Right forelimb (tissue), 1 donor: ENCODE measurements at places on chromosomes 2 and 18.

- DNase-seq, result no peak
Measured at GRCh38 chr18:5463390-5463789, 80.4 kb downstream of the EPB41L3 start.

DNA sequence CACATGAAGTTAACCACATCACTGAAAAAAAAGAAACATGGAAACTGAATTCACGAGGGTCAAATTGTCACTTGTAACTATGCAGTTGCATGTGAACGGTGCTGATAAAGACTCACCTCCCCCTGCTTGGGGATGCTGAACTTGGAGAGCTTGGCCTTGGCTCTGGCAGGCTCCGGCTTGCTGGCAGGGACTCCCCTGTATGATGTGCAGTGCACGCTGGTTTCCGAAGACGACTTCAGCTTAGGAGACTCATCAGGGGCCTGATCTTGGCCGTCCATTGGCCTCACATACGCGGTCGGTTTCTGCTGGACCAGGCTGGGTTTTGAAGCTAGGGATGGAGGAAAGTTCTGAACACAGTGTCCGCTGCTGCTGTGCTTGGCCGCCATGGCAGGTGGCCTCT, 135.9 kb downstream of the AFF3 start:
- DNase-seq, result no peak

GRCh38 chr2:113974727-113975126, 84.8 kb downstream of the ACTR3 start:
- no peak for DNase-seq

GRCh38 chr18:72830109-72830508, 37.7 kb downstream of the NETO1 start:
- DNase-seq, result peak; percentile 47

DNA sequence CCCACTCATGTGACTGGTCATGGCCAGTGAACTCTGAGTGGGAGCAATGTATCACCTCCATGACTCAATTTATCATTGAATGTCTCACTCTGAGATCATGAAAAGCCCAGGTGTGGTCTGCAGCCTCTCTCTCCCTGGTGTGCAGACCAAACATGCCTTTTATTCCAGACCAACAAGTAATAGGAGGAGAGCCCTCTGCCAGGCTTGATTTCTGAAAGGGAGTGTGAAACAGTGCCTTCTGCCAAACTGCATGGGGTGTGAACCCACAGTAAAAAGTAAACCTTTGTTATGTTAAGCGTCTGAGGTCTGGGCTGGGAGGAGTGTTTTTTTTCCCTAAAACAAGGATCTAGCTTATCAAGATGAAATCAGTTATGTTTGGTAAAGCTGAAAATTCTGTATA, 601.2 kb downstream of the ADCYAP1 start:
- DNase-seq, result no peak

DNA sequence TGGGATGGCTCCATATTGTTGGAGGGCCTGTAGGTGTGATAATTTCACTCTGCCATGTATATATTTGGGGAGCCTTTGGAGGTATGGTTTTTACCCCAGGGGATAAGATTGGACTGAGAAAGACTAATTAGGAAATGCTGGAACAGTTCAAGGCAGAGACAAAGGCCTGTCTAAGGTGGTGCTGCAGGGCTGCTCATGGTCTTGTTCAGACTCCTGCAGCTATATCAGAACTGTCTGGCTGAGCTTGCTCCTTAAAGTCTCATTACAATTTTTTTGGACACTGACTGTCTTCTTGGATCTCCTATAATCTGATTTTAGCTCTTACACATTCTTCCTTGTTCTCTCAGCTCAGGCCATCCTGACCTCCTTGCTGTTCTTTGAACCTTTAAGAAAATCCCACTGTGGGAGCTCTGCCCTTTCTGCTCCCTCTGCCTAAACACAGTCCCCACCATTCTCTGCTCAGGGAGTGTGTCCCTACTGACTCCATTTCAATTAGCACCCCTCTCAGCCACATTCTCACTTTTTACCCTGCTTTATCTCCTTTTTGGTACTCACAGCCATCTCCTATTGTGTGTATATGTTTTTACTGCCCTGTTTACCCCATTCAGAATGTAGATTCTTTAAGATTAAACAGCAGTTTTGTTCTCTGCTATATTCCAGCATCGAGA, 468.7 kb upstream of the FANCL start:
- no peak for DNase-seq

DNA sequence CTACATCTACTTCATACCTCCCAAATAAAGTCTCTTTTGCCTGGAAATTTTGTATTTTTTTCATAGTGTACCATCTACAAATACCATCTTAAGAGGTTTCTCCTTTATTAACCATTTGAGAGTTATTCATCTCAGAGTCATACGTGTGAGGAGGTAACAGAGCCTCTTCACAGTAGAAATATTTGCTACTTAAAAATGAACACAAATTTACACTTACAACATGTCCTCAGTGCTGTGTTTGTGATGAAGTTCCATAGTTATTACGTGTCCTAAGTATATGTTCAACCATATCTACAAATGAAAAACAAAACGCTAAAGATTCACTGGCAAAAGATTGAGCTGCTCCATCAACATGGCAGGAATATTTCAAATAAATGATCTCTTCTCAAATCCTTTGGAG, 48.5 kb upstream of the HNRNPA3 start:
- DNase-seq, result no peak

- DNase-seq, result no peak
Measured at GRCh38 chr2:62547854-62548253, 41.9 kb upstream of the TMEM17 start.

GRCh38 chr2:15614545-15615300, 23.1 kb downstream of the DDX1 start:
- no peak for DNase-seq

DNA sequence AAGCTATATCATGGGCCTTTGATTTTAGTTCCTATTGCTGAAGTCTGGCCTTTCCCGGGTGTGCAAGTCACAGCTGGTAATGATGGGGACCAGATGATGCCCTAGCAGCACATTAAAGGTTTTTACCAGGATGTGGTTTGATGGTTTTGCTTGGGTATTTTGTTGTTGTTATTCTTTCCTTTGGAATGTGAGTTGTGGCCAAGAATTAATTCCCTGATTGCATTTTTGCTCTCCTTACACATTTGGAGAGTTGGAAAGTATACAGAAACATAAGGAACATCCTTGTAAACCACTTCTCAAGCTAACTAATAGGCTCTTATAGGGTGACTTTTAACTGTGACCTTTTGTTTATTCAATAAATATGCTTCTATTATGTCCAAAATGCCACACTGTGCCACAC, 154.1 kb upstream of the MMADHC start:
- DNase-seq, result no peak

- DNase-seq, result no peak
Measured at GRCh38 chr18:57930476-57930875, 113.5 kb upstream of the NEDD4L start.

DNA sequence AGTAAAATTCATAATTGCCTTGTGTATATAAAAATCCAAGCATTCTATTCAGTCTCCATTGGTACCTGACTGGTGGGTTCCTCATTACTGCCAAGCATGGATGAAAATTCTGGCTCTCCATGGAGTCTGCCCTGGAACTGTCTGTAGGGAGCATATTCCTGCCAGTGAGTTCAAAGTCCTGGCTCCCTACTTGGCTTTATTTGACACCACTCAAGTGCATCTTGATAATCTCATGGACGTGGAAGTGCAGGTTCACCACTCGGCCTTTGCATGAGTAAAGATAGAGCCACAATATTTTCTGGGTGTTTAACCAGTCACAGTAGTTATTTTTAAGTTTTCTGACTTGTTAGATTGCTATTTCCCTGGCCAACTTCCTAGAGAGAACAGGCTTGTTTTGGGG, 63.5 kb downstream of the CNTNAP5 start:
- no peak for DNase-seq

GRCh38 chr18:7678801-7679200, 111.7 kb downstream of the PTPRM start:
- no peak for DNase-seq

DNA sequence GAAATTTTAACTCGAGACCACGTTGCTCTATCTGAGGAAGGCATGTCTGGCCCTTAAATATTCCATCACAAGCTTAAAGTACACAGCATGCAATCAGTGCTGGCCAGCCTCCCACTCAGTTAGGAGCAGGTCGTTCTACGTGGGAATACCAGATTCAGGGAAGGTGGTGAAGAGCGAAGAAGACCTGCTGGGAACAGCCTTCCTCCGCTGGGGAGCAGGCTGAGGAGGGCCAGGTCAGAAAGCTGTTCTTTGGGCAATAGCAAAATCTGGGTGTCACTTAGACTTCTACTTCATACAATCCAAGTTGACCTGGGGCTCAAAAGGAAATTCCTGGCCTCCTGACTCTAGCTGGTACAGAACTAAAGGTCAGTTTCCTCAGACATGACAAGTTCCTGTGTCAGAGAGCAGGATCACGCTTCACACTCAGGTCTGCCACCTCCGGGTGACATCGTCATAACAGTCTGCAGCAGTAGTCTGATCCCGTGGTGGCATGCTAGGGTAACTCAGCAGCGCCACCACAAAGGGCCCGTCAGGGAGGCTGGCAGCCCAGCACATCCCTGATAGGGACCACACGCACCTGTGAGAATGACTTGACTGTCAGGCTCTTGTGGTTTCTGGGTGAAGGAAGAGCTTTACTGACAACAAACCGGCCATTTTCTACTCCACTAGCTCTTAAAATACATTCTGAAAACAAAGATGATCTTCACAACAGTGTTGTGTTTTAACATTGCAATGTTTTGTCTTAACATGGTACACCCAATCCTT, 35.2 kb upstream of the NAPG start:
- DNase-seq, result no peak

- no peak for DNase-seq
Measured at GRCh38 chr2:30789670-30790210, 17.5 kb downstream of the CAPN13 start.

- DNase-seq, result no peak
Measured at GRCh38 chr2:120683081-120683480, 52.6 kb upstream of the GLI2 start.

DNA sequence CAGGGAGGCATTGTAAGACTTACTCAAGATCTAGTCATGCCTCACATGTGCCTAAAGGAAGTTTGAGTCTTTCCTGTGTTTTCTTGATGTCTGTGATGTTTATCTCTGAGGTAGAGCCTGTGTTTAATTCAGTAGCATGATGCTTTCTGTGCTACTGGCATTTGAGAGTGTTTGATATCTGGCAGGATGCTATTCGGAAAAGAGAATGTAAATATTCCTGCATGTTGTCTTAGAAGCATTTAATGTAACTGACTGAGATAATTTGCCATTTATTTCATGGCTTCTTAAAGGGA, 58.8 kb downstream of the GREB1L start:
- no peak for DNase-seq

- no peak for DNase-seq
Measured at GRCh38 chr2:191386938-191387536, 141.8 kb downstream of the MYO1B start.

GRCh38 chr18:70028084-70028483, 80.4 kb upstream of the CD226 start:
- no peak for DNase-seq

DNA sequence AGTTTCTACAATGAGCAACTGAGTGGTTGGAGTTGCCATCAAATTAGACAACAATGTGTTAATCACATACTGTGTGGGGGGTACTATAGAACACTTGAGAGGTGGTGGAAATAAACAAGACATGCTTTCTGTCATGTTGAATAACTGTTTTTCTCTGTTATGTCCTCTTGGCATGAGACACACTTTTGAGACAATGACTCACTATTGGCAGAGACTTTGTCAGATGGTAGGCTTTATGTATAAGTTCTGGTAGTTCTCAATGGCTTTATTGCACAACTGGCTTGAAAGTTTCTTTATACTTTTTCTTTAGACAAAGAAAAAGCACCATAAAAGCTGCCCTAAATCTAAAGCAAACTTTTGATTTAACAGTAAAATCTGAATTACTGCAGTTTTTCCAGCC, 578.7 kb downstream of the ADCYAP1 start:
- no peak for DNase-seq

GRCh38 chr2:1620081-1620480, 124.2 kb downstream of the PXDN start:
- no peak for DNase-seq

GRCh38 chr2:30235859-30236535, 4.7 kb downstream of the LBH start:
- no peak for DNase-seq

DNA sequence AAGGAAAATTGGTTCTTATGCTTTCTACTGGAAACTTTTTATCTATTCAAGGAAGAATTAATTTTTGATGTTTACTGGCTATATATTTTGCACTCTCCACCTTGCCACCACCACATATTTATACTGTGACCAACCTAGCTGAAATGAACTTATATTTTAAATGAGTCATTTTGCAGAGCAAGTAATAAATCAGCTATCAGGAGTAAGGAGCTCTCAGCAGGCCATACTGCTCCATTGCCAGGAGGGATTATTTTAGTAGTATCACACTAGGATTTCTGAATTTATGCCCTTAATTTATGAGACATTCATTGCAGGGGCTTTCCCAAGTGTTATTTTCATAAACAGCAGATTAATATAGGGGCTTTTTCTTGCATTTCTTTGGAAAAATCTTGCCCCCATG, 125.8 kb upstream of the CYP1B1 start:
- DNase-seq, result no peak

DNA sequence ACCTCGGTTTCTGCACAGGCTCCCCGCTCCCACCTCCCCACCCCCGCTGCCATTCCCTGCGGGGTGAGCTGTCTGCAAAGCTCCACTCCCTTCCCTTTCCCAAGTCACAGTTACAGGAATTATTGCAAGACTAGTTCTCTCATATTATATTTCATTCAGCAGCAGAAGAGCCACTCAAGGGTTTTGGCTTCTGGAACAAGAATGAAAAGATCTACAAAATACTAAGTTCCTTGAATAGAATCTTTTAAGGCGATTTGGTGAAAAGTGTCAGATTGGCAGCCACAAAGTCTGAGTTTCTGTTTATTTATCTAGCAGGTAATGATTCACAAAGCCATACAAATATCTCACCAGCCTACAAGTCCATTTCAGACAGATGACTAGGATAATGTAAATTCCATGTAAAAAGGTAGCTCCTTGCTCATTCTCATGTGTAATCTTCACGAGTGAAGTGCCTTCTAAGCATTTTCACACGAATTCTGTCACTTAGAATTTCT, 221.9 kb upstream of the RBBP8 start:
- no peak for DNase-seq

GRCh38 chr2:140600116-140600515, 1530.7 kb downstream of the LRP1B start:
- DNase-seq, result no peak

- no peak for DNase-seq
Measured at GRCh38 chr2:152557273-152557888, 159.9 kb downstream of the PRPF40A start.

DNA sequence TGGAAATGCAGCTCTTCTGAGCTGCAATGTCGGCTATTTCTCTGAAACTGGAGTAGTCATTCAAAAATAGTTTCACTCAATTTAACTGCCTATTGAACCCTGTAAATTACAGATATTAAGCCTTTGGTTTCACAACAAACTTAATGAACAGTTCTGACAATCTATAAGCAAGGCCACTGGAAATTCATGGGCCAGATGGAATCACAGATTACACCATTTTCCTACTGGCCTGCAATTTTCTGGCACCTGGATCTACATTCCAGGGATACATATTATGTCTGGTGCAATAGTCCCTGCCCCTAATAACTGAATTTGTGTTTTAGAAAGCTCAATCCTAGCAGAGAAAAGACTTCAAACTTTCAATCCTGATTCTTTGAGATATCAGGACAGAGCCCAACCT, 551.7 kb downstream of the RNF144A start:
- no peak for DNase-seq

- no peak for DNase-seq
Measured at GRCh38 chr2:158575051-158575635, 118.4 kb downstream of the PKP4 start.
